ENCODE measurements at places on chromosomes 13 and 19.

DNA sequence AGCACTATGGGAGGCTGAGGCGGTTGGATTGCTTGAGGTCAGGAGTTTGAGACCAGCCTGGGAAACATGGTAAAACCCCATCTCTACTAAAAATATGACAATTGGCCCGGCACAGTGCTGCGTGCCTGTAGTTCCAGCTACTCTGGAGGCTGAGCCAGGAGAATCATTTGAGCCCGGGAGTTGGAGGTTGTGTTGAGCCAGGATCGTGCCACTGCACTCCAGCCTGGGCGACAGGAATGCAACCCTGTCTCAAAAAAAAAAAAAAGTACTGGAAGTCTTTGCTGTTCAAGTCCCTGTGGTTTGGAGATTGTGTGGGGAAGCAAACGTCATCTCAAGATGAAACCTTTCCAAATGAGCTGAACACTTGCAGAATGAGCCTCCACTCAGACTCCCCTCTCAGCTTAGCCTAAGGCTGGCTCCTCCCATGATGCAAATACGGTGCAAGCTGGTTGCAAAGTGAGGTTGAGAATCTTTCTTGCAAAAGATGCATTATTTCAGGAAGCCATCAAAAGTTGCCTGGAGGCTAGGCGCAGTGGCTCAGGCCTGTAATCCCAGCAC, 46.2 kb downstream of the MYO9B start:
- DNase-seq, result no peak

- no peak for DNase-seq
Observed at GRCh38 chr19:47239152-47239551, 8.2 kb upstream of the BBC3 start.

GRCh38 chr13:42036711-42037110, 11.7 kb upstream of the DGKH start:
- no peak for DNase-seq

DNA sequence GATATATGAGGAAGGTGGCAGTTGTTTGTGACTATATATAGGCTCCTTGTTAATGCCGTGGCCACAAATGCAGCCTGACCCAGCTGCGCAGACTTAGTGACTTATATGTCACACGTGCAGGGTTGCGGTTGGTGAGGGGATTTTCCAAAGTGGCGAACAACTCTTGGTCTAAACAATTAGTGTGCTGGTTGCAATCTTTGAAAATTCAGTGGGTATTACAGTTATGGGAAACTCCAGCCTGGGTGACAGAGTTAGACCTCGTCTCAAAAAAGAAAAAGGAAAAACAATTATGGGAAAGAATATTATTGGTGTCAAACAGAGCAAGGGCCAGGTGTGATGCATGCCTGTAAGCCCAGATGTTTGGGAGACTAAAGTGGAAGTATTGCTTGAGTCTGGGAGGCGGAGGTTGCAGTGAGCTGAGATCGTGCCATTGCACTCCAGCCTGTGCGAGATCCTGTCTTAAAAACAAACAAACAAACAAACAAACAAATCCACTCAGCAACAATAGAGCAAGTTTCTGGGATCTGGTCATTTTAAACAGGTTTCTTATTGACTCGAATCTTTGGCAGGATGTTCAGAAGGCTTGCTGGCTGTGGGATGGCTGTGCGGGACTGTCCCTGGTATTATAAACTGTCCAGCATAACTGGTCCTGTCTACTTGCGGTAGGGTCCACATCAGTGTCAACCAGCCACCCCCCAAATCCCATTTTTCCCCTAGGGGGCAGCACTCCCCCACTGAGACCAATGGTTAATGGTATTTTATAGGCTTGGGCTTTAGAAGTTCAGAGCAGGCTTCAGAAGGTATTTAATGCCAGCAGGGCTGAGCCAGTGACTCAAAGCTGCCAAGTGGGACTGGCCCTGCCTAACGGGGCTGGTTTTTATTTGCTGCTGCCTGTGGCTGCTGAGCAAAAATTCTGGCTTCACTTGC, 15.4 kb downstream of the RELB start:
- peak; percentile 41 for DNase-seq

DNA sequence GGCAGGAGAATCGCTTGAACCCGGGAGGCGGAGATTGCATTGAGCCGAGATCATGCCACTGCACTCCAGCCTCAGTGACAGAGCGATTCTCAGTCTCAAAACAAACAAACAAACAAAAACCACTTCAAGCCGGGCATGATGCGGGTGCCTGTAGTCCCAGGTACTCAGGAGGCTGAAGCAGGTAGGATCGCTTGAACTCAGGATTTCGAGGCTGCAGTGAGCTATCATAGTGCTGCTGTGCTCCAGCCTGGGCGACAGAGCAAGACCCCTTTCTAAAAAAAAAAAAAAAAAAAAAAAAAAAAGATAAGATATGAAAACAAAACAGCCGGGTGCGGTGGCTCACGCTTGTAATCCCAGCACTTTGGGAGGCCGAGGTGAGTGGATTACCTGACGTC, 12.9 kb downstream of the PPP1R14A start:
- DNase-seq, result no peak

GRCh38 chr13:85798556-85798955, 663 bp downstream of the SLITRK6 start:
- DNase-seq, result no peak

DNA sequence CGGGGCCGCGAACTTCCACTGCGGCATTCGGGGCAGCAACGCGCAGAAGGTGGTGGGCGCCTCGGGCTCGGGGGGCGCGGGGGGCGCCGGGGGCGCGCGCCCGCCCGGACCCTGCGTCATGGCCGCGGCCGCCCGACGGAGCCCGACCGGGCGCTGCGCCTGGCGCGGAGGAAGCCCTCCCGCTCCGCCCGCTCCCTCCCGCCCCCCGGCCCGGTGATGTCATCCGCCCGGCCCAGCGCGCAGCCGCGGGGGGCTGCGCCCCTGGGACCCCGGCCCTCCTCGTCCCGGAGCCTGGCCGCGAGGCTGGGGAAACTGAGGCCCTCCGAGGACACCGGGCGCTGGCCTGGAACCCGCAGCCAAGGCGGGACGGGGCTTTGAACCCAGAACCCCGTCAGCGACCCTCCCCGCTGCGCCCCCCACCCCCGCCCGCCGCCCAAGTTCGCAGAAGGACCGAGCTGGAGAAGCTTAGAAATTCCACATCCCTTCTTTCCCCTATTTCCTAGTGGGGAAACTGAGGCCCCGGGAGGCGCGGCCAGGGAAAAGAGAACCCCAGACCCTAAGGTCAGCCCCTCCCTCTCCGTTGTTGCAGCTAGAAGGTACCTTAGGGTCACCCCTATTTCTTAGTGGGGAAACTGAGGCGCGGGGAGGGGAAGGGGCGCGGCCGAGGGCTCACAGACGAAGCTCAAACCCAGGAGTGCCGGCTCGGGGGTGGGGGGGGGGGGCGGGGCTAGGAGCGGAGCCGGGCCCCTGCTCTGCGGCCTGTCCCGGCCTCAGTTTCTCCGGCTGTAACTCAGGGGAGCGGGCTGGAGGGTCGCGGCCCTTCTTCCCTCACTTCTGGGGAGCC, at the start of gene SHC2:
TSS of gene SHC2 (minus strand) at position 157 of the 844 bp plus-strand sequence. CDS start at position 120, 37 bp downstream.
- no peak for DNase-seq

- DNase-seq, result no peak
Observed at GRCh38 chr13:24888291-24888931, 124.4 kb downstream of the RNF17 start.

- DNase-seq, result no peak
Observed at GRCh38 chr19:10412257-10412977, 7.9 kb upstream of the PDE4A start.

DNA sequence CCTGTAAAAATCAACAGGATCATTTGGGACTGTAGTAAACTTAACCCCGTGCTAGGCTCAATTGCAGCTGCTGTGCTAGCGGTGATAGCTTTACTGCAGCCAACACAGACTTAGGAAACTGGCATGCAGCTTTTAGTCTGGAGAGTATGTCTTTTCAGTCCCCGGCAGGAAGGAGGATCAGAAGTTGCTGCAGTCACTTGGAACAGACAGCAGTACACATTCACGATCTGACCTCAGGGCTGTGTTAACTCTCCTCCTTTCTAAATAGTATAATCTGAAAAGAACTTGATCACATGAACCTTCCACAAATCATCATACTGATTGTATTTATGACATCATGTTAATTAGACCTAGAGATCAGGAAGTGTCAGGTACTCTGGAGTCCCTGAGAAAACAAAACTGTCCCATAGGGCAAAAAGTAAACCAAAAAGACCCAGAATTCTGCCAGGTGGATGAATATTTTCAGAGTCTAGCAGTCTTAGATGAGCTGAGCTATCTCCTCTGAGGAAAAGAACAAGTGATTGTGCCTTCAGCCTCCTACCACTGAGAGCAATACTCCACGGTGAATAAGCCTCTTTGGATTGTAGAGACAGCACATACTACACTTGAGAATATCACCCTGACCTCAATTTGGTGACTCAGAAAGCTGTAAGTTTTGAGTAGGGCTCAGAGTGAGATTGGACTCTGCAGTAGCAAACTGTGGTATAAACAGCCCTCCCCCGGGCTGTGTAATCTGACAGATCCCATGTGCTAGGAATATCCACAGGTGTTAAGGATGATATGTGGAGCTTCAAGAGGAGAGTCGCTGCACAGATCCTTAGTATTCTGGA, 181.0 kb upstream of the GPR12 start:
- DNase-seq, result no peak

GRCh38 chr19:39595950-39596349, 6.4 kb upstream of the LGALS13 start:
- no peak for DNase-seq

DNA sequence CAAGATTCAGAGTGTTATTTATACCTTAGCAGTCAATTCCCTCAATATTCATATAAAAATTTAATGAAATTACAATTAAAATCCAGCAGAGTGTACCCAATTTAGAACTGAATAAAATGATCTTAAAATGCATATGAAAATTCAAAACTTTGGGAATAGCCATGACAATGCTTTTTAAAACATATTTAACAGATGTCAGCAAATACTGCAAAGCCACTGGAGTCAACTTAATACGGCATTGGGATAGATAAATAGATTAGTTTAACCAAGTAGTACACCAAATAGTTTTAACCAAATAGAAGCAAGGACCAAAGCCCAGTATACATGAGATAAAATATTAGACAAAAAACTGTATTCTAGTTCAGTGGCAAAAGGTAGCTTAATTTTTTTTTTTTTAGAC, 79.8 kb downstream of the TNFSF13B start:
- DNase-seq, result no peak

- DNase-seq, result peak; percentile 70
Observed at GRCh38 chr13:35630551-35631275, 154.2 kb upstream of the MAB21L1 start.

DNA sequence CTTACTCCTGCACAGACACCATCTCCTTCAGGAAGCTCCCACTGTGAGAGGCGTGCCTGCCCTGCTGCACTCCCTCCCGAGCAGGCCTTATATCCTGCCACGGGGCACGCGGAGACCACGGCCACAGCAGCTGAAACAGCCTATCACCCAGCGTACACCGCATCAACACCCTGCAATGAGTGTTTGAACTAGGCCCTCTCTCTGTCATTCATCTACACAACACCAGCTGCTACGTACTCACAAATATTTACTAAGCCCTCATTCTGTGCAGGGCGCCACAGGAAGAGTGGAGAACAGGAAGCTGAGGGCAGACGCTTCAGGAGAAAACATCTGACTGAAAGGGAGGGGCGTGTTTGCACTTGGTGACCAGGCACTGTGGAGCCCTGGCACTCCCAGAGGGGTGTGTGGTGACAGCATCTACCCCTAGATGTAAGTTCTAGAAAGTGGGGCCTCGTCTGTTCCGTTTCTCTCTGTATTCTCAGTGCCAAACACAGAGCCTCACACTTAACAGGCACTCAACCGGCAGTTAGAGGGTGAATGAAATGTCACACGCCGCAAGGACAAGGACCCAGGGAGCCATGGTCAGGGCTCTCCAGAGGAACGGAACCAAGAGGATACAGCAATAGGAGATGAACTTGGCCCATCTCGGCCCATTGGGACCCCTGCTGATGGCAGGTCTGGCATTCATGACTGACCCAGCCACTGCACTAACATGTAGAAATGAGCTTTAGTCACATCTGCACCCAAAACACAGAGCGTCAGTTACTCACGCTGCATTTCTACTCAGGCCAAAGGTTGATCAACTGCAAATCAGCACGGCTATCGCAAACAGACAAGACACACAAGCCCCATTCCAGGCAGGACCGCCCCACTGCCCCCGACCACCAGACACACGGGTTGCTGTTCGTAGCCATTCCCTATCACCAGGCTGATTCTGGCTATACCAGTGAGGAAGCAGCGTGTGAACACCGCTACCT, 15.7 kb downstream of the RANBP3 start:
- DNase-seq, result no peak

DNA sequence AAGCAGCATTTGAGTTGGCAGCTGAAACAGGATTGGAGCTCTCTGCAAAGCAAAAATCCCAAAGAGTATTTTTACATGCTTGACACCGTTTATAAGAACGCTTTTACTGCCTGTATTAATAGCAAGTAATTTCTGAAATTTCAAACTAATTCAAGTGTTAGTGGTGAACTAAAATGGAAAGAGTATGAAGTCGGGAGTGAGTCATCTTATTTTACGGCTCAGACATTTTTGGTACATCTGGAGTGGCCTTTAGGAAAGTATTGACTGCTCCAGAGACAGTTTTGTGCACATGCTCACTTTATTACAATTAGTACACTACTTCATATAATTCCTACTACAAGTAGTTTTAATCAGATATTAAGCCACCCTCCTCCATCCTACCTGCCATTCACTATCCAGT, 167.4 kb downstream of the SLITRK6 start:
- DNase-seq, result no peak

Measured in retina (tissue), 1 donor.